Iris pigment epithelial cell (primary cell): ENCODE measurements at places on chromosomes 4 and X.

- peak; percentile 84 for DNase-seq
Observed at GRCh38 chr4:26985873-26986272, 125.2 kb downstream of the STIM2 start.

DNA sequence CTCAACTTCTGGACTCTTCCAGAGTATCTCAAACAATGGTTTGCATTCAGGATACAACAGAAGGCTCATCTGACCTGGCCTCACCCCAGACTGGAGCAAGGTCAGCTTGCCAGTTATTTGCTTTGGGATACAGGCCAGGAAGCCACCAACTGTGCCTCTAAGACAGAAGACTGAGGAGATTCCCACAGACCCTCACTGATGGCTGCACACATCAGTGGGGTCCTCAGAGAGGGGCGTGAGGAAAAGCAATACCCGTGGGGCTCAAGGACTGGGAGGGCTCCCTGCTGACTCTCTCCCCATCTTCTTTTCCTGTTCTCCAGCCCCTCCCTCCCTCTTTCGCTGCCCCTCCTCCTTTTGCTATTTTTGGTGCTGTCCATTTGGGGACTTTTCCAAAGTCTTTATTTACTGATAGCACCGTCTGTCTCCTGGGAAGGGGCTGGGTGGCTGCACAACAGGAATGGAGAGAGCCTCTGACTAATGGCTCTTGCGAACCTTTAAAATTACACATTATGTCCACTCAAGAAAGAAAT is 23.2 kb downstream of the RELL1 start:
- DNase-seq, result no peak

GRCh38 chr4:38920677-38921076 is 53.1 kb downstream of the FAM114A1 start:
- no peak for DNase-seq

DNA sequence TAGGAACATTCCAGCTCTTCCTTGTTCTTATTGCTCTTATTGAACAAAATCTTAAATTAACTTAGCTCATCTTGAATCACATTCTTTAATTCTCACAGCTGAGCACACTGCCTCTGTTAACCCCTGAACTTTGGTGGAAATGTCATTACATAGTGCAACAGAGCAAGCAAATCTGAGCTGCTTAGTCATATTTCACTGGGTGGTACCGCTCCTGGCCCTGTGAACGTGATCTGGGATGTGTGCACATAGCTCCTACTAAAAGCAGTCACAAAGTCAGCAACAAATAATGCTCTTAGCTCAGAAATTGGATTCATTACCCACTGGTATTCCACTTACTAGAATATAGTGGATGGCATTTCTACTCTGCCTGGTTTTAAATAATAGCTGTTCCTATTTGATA is 27.9 kb downstream of the ARHGEF6 start:
- DNase-seq, result no peak

- peak; percentile 57 for DNase-seq
Observed at GRCh38 chrX:56733459-56734046, 4.5 kb downstream of the NBDY start.

- no peak for DNase-seq
Observed at GRCh38 chr4:60326735-60327134, 873.4 kb upstream of the ADGRL3 start.

DNA sequence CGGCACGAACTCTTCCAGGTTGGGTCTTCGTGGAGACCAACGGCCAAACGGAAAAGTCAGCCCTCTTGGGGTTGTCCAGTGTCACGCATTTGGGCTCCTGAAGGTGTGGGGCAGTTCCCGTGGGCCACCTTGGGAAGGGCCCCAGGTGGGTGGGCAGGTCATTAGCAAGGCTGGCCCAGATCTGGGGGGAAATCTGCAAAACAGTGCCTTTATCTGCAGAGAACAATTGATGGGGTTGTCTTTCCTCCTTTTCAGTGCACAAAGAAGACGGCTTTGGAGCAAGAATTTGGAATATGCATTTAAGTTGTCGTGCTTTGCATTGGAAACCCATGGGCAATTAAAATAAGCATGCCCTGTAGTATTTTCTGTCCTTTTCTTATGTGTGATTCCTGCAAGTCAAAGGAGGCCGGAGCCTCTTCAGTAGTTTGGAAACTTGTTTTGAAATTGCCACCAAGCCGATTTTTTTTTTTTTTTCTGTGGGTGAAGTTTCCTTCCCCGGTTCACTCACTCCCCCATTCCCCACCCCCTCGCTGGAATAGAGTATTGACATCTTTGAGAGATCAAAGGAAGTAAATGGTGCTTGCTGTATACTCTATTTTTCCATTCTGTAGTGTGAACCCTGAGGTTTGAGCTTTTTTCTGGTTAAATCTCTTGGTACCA is 9.8 kb downstream of the ZIC3 start:
- DNase-seq, result no peak

- DNase-seq, result no peak
Observed at GRCh38 chr4:36394352-36394903, 113.0 kb downstream of the DTHD1 start.

GRCh38 chr4:67366311-67366861 is 178.9 kb downstream of the CENPC start:
- peak; percentile 9 for DNase-seq

DNA sequence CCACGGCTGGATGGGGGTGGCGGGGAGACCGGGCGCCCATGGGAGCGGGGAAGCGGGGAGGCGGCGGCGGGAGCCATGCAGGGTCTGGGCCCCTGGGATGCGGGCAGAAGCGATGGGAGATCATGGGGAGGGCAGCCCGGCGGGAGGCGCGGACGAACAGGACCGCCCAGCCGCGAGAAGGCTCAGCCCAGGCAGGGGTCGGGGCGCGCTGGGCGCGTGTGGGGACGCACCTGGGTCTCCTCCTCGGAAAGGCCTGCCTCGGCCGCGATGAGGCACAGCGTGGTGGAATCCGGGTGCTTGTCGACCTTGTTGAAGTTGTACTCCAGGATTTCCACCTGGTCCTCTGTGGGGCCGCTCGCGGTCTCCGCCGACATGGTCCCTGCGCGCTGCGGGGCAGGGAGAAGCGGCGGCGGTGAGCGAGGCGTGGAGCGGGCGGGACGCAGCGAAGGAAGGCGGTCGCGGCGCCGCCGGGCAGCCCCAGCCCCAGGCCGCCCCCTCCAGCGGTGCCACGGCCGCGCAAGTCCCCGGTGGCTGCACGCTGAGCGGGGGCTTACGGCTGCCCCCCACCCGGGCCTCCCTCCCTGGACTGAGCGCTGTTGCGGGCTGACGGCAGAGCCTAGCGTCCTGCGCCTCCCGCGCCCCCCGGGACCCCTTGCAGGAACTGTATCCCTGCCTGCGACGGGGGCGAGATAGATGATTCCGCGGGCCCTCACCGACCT is 25.3 kb downstream of the HOPX start:
- no peak for DNase-seq

- no peak for DNase-seq
Observed at GRCh38 chr4:130659320-130659719, 1563.4 kb downstream of the C4orf33 start.

DNA sequence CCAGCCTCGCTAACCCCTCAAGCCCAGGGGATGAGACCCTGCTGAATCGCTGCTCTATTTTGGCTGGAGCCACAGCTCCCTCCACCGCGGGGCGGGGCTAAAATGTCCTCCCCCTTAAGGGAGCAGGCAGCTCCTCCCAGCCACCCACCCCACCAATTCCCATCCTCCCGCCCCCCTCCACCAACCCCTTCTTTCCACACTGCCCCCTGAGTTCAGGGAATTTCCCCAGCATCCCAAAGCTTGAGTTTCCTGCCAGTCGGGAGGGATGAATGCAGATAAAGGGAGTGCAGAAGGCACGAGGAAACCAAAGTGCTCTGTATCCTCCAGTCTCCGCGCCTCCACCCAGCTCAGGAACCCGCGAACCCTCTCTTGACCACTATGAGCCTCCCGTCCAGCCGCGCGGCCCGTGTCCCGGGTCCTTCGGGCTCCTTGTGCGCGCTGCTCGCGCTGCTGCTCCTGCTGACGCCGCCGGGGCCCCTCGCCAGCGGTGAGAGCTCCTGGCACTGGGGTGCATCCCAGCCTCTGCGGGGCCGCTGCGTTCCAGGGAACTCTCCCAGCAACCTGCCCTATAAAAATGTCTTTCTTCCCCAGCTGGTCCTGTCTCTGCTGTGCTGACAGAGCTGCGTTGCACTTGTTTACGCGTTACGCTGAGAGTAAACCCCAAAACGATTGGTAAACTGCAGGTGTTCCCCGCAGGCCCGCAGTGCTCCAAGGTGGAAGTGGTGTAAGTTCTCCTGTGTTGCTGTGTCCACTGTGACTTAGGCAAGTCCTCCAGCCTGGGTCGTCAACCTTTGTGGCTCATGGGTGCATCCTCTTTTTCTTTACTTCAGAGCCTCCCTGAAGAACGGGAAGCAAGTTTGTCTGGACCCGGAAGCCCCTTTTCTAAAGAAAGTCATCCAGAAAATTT is at the start of gene CXCL6:
CXCL6 (plus strand) TSS at position 306 of the 907 bp plus-strand sequence; CDS start at position 379, 73 bp downstream.
- DNase-seq, result peak; percentile 60

DNA sequence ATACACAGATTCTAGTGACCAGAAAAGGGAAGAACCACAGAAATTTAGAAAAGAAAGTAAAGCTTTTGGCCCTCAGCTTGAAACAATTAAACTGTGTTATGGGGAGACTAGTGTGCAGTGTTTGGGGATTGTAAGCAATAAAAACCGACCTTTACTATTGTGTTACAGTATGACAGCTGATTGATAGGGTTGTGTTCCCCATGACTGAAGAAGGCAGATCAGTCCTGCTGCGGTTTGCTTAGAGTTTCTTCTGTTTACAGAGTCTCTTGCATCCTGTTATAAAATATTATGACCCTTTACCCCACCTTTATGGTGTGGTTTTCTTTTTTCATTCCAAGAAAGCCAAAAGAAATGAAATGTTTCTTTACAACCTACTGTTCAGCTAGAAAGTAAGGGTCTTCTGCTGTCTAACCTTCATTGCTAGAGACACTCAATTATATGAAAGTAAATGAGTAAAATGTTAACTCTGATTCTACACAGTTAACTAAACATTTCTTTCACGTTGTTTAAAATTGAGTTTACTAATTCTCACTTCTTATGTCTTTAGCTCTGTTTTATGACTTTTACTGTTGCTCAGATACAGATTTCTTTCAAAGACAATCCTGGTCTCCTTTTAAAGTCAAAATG is 18.1 kb downstream of the CHIC1 start:
- DNase-seq, result no peak

GRCh38 chr4:48947731-48948130 is 38.3 kb upstream of the CWH43 start:
- no peak for DNase-seq

- no peak for DNase-seq
Observed at GRCh38 chr4:7410446-7410845, 24.3 kb downstream of the PSAPL1 start.

DNA sequence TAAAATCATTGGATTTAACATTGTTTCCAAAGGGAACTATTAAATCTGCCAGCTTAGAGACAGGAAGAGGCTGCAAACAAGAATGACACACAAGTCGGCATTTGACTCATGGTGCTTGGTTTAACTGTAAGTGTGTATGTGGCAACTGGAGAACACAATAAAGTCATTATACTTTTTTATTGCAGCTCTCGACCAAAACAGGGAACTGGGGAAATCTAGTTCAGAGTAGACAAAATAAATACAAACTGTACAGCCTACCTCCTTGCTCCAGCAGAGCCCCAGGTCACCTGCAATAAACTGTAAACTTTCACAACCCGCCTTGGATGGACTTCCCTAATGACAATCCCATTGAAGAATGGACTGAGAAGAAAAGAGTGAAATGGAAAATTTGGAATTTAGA is 24.0 kb downstream of the NPY5R start:
- DNase-seq, result no peak
